Esophagus mucosa (tissue), 1 donor: ENCODE measurements at places on chromosomes 2 and 18.

GRCh38 chr2:106685180-106685897 is 198.2 kb downstream of the CD8B2 start:
- no peak for ATAC-seq

DNA sequence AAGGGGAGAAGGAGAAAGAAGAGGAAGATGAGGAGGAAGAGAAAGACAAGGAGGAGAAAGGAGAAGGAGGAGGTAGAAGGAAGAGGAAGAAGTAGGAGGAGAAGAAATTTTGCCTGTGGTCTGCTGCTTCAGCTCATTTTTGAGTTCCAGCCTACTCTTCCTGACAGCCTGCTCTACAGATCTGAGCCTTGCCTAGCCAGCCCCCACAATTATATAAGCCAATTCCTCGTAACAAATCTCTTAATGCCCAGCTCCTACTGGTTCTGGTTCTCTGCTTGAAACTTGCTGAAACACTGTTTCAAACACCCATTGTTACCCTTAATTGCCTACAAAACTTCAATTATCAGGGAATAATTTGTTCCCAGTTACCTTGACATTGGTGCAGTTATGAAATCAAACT is 1014.2 kb upstream of the CELF4 start:
- no peak for ATAC-seq

DNA sequence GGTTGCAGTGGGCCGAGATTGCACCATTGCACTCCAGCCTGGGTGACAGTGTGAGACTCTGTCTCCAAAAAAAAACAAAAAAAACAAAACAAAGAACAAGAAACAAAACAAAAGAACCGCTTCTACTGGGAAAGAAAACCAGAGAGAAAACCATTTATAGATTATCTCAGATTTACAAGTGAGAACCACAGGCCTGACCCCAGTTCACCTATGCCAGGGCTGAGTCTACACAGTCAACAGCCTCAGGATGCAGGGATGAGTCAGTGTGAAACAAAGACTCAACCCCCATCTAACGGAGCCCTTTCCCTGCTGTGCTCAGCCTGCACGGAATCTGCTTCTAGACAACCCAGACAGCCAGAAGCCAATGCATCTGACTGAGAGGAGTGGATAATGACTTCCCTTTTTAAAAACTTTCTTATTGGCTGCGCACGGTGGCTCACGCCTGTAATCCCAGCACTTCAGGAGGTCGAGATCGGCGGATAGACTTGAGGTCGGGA is 25.5 kb upstream of the YWHAQ start:
- peak; percentile 58 for ATAC-seq

GRCh38 chr2:130796290-130796689 is 40.4 kb upstream of the ARHGEF4 start:
- no peak for ATAC-seq

- no peak for ATAC-seq
Measured at GRCh38 chr2:229104025-229104424, 167.1 kb downstream of the PID1 start.

DNA sequence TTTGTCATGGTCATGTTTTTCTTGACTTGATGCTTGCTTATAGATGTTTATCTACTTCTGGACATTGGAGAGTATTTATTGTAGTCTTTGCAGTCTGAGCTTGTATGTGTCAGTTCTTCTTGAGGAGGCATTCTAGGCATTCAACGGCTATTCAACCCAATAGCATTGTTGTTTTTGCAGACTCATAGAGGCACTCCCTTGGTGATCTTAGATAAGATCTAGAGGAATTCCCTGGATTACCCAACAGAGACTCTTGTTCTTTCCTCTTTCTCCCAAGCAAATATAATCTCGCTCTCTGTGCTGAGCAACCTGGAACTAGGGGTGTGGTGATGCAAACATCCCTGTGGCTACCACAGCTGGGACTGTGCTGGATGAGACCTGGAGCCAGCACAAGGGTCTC is 40.4 kb downstream of the SYT4 start:
- ATAC-seq, result no peak

DNA sequence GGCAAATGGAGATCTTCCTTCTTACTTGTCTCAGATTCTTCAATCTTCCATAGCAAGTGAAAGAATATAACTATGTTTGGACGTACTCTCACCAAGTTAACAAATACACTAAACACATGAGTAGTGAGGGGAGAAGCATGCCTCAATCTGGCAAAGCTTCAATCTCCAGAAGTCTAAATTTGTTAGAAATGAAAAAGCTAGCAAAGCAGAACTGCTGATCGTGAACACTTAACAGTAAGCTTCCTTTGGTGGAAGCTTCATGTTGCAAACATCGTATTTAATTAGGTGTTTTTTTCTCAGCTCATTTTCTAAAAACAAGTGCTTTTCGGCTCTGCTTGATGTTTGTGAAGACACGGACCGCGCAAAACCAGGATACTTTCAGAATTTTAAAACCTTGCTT is 12.7 kb upstream of the SCN1A start:
- no peak for ATAC-seq

- no peak for ATAC-seq
Measured at GRCh38 chr2:240397924-240398645, 37.4 kb upstream of the GPC1 start.

DNA sequence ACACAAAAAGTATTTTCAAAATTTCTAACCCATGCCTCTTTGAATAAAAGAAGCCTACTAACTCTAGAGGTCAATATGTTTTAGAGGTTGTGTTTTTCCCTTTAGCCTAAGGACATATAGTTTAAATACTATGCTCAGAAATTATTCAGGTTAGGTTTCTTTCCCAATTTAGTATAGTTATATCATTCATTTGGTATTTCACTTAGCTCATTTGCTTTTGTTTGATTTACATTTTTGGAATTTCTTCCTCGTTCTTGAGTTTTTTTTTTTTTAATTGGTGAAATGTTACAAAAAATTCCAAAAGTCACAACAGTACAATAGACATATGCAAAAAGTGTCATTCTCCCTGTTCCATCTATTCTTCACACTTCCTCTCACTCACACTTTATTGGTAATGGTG is 371.3 kb upstream of the TNP1 start:
- no peak for ATAC-seq

DNA sequence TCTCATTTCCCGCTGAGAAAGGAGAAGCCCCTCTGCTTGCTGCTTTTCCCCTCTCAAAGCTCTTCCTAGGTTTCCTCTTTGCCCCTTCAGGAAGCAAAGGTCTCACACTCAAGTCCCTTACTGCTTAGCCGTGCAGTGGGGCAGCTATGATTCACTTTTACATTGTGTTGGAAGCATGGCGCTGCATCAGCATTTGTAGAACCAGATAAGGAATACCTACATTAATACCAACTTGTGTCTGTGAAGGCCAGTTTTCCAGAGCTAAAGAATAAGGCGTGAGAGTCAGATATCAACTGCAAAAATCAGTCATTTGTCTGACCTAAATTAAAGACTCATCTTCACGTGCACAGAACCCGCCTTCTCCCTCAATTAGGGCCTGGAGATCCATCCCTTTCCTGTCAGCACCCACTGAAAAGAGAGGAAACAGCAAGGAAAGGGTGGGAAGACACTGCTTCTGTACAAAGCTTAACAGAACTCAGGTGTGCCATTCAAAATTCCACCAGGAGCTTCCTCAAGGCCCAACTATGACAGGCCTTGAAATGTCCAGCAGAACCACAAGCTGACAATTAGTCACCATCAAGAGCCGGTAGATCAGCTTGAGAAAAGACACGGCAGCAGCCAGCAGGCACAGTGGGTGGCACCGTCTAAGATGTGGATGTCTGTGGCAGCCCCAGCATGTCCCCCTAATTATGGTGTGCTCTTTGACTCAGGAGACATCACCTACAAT is 16.1 kb upstream of the XDH start:
- peak; percentile 43 for ATAC-seq
